AML-193 (cell line): ENCODE measurements at places on chromosomes 2 and 18.

DNA sequence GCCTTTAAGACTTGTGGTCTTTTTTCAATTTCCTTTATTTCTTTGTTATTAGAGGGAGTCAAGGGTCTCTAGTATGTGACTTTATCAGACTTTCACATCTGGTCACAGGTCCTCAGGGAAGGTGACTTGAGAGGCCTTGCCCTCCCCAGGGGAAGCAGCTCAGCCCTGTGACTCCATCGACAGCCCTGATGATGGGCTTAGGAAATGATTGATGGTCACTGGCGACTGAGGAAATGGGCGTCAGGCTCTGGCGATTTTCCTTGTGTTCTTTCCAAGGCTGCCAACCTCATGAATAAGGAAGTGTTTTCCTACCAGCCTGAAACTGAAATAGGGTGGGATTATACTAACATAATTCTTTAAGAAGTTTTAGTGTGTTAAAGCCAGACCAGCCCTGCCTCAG is 21.1 kb downstream of the SERPINE2 start:
- DNase-seq, result no peak

DNA sequence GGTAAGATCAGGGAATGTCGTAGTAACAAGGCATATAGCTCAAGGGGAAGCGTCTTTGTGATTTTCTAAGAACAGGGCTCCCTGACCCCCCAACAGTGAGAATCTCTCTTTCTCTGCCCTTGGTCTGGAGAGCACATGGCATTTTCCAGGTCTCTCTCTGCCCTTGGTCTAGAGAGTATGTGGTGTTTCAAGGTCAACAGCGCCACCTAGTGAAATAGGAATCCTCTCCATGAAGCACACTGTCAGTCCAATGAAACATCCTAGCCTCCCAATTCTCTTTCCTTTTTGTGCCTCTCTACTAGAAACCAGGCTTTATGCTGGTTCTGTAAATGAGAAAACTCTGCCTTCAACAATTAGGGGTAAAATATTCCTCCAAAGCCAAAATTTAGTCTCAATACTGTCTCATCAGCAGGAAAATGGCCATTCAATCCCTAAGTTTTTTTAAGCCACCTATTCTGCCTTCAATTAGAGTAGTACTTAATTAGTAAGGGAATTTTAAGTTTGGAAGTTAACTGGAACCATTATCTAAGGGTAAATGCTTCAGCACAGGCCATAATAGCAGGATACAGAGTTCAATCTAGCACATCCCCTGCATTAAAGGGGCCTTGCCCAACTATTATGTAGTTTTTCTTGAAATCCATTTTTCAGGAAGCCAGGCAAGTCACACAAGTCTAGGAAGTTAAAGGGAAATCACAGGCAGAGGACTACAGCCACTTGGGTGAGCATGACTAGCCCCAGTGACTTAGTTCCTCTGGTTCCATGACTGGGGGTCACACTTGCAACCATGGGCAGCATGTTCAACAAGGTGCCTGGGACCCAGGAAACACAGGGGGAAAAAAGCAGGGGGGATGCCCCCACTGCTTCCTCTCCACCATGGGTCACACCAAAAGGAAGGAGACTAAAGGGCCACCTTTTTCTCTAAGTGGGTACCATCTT is 12.4 kb downstream of the DYM start:
- DNase-seq, result peak; percentile 44

DNA sequence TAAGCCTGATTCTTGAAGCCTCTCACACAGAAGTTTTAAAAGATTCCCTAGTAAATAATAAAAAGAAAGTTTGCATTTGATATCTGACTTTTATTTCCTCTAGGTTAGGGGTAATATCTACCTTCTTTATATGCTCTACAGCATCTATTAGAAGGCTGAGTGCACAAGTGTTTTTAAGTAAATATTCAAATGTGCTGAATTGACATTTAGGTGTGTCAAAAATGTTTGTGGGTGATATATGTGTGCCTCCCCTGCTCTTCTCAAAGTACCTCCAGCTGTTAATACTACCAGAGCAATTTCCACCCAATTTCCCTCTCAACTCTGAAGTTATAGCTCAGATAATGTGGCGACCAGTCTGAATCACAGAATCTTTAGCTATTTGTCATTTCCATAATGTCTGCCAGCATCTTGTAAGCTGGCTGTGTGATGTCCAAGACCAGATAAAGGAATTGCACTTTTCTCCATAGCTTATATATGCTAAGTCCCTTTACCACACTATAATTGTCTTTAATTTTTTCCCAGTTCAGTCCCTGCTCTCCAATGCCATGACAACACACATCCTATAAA is 24.4 kb upstream of the ERMN start:
- DNase-seq, result no peak

DNA sequence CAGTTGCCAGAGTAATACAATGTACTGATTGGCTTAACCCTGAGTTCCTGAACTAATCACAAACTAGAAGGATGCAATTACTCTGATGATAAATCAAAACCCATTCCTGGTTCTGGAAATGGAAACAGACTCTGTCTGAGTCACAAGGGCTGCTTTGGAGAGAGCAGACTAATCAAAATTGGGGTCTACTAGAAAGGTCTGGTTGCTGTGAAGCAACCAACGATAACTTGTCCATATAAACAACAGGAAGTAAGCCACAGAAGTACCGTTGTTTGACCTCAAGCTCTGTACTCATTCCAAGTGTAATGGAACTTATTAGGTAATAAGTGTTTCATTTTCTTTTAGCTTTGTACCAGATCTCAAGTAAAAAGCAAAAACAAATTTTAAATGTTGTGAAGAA is 49.7 kb downstream of the RASGRP3 start:
- DNase-seq, result peak; percentile 73

DNA sequence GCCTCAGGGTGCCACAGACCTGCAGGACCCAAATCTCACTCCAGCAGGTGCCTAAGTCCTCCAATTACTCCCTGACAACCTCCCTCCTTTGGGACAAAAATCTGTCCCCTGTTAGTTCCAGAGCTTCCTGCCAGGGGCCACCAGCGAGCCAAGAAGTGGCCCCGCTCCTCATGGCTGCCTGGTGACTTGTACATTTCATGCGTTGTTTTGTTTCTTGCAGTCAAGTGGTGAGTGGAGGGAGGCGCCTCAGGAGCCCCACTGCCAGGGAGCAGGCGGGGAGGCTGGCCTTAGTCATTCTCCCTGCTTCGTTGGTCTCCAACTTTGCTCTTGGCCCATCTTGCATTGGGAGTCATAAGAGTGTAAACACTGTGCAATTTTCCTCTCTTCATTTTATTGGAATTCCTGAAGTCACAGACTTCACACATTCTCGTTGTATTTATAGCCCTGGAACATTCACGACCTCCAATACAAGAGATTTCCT is 81.3 kb downstream of the KCNF1 start:
- no peak for DNase-seq

GRCh38 chr2:83221258-83221657 is 1237.8 kb downstream of the SUCLG1 start:
- DNase-seq, result no peak

DNA sequence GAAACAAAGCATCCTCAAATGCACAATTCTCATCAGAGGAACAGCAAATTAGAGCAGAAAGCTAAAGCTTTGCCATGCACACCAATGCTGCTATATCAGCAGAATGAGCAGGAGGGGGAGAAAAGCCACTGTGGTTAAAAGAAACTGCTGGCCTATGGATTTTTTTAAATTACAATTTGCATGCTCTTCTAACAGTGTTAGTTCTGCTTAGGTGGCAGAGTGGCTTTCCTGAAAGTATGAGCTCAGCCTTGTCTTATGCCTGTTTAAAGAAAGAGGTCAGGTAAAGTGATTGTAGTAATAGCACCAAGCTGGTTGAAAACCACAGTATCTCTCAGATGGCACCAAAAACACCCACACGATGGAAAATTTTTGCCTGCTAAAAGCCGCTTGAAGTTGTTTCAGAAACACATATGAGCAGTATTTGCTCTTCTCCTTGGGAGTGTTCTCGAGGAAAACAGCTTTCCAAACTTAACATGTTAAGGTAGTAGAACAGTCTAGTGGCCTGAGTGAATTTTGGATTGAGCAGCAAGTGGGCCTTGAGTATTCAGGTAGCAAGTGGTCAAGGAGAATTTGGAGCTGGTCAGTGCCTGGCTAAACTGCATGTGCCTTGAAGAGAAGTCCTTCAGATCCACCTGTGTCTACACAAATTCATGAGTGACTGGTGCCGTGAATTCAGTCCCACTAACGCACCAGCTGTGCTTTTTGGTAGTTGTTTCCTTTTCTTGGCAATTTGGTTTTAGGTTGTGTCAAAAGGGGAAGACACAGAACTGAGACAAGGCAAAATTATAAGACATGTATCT is 19.6 kb upstream of the NDUFV2 start:
- DNase-seq, result no peak
